Right atrium auricular region (tissue), 2 donors: ENCODE measurements at places on chromosomes 5 and 9.

- DNase-seq = no peak
Observed at GRCh38 chr9:18793122-18793521, 239.9 kb downstream of the SAXO1 start.

DNA sequence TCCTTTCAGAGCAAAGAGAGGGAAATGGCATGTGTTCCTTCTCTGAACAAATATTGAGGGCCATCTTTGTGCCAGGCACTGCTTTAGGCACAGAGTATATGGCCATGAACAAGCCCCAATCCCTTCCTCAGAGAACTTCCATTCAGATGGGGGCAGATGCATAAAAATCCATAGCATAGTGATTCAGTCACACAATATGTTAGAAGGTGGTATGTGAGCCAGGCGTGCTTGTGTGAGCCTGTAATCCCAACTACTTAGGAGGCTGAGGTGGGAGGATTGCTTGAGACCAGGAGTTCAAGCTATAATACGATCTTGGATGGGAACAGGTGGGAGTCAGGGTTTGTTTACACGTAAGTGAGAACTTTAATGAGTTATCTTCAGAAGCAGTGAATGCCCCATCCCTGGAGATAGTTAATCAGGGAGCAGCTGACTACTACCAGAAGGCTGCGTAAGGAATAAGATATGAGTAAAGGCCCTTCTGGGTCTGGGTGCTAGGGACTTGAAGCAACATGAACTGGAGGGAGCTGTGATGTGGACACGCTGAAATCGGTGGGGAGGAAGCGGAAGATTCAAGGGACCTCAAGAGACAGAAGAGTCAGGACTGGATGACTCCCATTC is 27.1 kb downstream of the NANS start:
- no peak for DNase-seq

DNA sequence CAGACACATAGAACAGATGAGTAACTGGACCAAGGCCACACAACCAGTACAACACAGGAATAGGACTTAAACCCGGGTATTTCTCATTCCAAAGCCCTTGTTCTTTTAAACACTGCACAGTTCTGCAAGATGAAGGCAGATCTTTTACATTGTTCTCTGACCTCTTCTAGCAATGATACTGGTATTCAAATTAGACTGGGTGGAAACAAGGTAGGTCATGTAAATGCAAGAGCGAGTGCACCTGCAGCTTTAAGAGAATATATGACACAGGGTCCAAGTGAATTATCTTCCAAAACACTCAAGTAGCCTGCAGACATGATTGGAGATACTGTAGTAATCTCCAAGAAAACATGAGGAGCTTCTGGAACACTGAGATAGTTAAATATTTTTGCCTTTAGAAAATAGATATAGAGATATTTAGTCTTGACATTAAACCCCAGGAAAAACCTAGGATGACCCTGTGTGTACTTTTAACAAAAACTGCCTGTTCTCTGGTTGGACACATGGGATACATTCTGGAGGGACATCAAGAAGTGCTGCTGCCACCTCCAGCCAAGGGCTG is 130.6 kb upstream of the EPB41L4A start:
- DNase-seq = no peak

- no peak for DNase-seq
Observed at GRCh38 chr9:37968228-37968701, 64.3 kb upstream of the SLC25A51 start.

DNA sequence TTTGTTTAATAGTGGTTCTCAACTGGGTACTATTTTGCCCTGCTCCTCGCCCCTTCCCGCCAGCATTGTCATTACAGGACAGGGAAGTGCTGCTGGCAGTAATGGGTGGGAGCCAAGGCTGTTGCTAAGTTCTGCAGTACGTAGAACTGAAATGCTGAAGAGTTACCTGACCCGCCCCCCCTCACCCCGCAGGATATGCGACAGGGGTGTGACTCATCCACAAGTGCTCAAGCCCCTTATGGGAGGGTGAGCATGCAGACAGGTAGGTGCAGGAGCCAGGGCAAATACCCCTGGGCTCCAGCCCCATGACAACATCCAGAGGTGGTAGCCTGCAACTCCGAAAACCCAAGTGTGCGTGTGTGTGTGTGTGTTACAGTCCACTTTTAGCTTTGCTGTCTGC is 35.7 kb downstream of the LRRC70 start:
- DNase-seq = no peak

DNA sequence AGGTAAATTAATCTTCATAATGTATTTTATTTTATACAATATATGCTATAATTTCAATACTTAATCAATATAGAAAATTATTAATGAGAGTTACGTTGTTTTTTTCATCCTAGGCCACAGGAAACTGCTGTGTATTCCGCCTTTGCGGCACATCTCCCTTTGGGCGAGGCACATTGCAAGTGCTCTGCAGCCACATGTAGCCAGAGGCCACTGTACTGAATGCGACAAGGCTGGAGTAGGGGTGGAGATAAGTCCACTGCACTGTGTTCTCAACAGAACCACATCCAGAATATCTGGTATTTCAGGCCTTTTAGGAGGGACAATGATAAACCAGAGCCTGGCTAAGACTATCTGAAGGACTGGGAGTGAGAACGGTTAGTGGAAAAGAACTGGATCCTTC is 134.7 kb downstream of the CRB2 start:
- DNase-seq = no peak

DNA sequence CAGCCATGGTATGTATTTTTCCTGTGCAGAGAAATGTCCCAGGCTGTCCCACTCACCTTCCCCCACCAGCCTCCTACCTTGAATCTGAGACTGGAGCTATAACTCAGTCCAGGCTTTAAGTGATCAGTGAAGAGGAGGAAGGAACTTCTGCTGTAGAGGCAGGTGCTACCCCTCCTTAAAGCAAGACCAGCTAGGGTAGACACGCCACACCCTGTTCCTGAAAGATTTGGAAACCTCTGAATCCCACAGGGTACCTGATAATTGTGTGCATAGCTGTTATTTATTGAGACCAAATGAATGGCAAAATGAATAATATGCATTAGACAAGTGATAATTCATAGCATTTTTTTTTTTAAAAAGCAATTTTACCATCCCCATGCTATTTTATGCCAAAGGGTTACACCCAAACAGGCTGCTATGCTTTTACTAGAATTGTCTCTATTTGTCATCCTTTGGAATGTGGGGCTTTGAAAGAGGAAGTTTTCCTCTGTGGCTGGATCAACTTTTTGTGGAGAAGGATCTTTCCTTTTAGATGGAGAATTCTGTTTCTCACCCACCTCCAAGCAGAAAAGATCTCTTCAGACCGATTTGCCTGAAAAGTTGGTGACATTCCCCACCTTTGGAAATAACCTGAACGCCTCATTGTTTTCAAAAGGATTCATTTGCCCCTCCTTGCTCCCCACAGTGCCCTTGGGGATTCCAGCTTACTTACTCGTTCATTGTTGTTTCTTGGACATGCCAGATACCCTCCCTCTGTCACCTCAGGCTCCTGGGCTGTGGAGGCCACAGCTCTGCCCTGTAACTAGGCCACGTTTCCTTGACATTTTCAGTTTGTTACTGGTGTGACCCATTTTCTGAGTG is 248.7 kb downstream of the NR3C1 start:
- DNase-seq = no peak

DNA sequence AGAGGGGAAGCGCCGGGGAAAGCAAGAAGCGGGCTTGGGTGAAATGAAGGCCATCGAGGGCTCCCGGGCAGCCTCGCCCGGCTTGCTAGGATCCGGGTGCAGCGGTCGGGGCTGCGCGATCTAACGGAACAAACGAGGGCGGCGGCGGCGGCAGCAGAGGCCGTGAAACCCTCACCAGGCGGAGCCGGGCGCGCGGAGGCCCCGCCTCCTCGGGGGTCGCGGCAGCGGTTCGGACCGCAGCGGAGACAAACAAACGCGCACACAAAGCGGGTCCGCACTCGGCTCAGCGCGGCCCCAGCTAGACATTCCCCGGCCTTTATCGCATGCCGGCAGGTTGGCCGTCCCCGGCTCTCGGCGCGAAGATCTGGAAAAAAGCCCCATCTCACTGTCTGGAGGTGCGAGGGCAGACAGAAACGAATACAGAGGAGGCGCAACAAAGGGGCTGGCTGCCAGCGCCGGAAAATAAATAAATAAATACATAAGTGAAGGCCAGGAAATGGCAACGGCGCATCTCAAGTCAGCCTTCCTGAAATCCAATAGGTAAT is 10.5 kb upstream of the TRIM36 start:
- DNase-seq = no peak

DNA sequence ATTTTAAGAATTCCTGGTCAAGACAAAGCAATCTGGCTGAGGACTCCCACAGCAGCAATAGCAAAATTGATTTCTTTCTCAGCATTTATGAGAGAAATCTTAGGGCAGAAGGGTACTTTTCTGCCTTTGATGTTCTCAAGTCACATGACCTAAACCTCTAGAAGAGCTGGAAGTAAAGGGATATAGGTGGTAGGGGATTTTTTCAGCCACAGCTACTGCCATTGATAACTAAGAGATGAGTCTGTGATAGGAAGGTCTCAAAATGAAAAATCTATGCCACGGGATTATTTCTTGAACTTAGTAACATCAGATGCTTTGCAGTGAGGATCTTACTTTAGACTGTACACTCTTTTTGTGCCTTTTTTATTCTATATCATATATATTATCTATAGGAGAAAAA is 35.6 kb downstream of the IL6ST start:
- no peak for DNase-seq

- peak; percentile 79 for DNase-seq
Observed at GRCh38 chr9:130331573-130331972, 66.0 kb downstream of the HMCN2 start.
